ENCODE measurements at places on chromosomes 1 and 21.

DNA sequence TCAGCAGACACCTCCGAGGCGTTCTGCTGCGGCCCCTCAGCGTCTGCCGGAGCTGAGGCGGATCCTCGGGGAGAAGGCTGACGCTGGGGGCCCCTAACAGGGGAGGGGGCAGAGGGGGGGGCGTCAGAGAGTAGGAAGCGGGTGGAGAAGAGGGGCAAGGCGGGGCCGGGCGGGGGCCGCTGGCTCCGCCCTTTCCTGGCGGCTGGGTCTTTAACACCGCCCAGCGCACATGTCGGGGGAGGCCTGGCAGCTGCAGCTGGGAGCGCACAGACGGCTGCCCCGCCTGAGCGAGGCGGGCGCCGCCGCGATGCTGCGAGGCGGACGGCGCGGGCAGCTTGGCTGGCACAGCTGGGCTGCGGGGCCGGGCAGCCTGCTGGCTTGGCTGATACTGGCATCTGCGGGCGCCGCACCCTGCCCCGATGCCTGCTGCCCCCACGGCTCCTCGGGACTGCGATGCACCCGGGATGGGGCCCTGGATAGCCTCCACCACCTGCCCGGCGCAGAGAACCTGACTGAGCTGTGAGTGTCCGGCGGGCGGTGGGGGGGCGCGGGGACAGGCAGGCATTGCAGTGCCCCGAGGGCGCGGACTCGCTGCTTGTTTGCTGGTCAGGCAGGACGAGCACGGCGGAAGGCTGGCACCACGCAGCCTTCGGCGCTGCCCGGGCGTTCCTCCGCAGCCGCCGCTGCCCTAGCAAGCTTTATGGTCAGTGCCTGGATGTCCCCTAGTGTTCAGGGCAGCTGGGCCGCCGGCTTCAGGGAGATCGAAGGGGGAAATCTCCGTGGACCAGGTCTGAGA is at the start of gene NTRK1:
TSS of gene NTRK1 (plus strand) at position 238 of the 796 bp plus-strand sequence. CDS start at position 308, 70 bp downstream.
- DNase-seq, result peak; percentile 48

- DNase-seq, result no peak
Observed at GRCh38 chr1:243474136-243474881, 218.5 kb downstream of the SDCCAG8 start.

DNA sequence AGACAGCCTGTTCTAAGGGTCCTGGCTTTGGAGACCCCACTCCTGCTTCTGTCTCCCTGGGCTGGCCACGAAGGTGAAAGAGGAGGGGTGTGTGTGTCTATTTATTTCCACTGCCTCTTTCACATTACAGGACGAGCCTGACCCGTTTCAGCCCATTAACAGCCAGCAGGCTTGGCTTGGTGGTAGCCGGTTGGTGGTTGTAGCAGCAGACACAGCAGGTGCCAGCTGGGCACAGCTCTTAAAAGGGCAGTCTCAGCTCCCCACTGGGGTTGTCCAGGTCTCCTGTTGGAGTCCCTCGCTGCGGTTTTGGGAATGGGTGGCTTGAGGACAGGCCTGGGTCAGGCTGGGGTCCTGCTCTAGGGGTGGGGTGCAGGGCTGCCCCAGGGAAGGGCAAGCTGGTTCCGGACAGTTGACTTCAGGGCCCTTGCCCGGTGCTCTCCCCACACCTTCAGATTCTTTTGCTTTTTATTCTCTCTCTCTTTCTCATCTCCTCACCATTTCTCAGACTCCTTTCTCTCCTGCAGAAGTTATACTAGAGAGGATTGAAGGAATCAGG is 84.6 kb downstream of the ACTL8 start:
- no peak for DNase-seq

- no peak for DNase-seq
Observed at GRCh38 chr21:44972301-44972814, 32.5 kb downstream of the SLX9 start.

DNA sequence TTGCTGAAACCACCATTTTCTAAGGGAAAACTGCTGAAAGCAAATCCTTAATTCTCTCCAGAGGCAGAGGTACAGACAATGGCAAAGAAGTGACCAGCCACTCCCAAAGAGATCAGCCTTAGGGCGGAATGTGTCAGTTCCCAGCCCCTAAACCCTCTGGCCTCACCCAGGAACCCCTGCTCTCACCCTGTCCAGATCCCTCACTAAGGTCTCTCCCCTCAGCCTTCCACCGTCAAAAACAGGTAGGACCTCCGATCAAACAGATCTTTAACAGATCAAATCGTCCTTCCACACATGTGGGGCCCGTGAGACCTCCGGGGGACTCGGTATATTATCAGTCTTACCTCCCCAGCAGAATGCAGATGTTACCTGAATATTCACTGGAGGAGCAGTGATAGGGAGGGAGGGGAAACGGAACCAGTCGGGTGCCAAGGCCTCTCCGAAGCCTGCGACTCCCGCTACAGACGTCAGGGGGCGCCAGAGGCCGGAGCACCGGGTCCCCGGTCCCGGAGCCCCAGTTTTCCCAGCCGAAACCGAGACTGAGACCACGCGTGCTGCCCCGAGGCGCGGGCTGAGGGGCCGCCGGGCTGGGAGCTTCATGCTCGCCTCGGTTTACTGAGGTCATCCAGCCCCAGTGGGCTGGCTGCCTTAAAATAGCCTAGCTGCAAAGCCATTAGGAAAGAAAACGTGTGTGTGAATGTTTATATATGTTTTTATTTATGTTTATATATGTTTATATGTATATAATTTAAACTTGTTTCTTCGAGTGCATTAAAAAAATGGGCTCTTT is 23.6 kb downstream of the GPA33 start:
- DNase-seq, result peak; percentile 80

- no peak for DNase-seq
Observed at GRCh38 chr21:45254460-45254930, 33.2 kb downstream of the POFUT2 start.

- DNase-seq, result no peak
Observed at GRCh38 chr1:108606478-108606877, 46.6 kb downstream of the EEIG2 start.

DNA sequence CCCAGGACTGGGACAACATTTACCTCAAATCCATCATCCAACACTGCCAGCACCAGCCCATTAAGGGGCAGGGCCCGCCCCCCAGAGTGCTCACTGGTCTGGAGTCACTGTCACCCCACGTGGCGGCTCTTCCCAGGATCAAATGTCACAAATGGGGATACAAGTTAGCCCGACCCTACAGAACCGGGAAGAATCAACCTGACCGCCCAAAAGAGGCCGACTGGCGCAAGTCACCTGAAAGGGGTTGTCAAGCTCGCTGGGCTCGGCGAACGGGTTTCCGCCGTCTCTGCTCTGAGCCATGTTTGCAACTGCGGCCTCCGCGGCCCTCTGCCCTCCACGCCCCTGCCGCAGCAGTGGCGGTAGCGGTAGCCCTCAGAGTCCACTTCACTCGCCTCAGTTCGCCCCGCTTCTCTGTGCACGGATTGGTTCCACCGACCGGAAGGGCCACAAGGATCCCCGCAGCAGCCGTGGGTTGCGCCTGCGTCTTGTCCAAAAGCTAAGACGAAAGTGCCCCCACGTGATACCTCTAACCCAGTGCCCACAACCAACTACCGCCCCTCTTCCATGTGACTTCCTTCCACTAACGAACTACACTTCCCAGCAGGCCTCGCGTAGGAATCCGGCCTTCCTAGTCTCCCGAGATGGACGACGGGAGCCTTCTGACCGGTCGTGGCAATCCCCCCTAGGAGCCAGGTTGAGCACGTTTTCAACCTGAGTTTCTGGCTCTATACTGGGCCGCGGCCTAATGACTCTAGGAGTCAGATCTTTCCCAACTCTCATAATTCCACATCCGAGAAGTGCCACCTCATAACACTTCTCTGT is at the start of gene SCAMP3:
TSS of gene SCAMP3 (minus strand) at position 509 of the 822 bp plus-strand sequence. CDS start at position 300, 209 bp downstream.
- peak; percentile 81 for DNase-seq

DNA sequence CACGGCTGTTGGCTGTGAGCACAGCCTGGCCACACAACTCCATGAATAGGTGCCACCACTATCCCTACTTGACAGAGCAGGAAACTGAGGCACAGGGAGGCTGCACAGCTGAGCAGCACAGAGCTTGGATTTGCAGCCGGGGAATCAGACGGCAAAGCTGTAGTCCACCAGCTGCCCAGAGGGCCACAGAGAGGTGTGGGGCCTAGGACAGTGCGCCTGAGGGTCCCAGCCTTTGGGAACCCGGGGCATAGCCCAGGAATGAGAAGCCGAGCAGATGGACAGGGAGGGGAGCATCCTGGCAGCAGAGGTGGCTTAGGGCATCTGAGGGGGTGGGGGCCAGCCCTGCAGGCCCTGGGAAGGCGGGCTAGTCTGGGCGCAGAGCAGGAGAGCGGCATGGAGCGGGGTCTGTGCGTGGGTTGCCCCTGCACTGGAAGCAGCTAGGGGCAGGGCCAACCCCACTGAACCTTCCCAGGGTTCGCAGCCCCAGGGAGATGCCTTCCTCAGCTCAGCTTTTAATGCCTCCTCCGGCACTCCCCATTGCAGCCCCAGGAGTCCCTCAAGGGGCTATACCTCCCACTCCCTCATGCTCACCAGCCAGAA is 46.2 kb upstream of the COL18A1 start:
- DNase-seq, result no peak

DNA sequence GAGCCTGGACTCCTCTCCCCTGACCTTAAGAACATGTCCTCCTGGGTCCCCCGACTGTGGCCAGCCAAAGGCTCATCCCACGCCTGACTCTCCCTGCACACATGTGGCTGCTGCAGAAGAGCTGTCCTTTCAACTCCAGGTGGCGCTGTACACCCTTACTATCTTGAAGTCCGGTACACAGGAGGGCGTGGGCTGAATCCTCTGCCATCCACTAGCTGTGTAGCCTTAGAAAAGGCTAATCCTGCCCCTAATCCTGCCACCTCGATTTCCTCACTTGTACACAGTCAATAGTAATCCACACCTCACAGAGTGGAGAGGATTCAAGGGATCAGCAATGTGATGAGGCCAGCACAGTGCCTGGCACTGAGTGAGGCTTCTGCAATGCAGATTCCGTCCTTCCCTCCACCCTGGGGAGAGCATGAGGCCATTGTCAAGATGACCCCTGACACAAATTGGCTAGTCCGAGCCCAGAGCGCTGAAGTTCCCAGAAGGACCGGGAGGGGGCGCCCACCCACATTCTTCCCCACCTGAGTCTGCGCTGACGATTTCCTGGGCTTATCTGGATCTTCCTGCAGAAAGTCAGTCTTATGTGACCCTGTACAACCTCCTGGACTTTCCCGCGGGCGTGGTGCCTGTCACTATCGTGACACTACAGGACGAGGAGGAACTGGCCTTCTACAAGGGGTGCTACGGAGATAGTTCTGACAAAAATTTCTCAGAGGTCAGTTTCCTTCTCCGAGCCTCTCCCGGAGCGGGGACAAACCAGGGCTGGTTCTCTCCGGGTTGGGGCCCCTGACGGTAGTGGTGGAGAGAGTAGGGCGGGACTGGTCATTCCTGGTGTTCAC is 47.1 kb upstream of the DMBX1 start:
- peak; percentile 50 for DNase-seq

DNA sequence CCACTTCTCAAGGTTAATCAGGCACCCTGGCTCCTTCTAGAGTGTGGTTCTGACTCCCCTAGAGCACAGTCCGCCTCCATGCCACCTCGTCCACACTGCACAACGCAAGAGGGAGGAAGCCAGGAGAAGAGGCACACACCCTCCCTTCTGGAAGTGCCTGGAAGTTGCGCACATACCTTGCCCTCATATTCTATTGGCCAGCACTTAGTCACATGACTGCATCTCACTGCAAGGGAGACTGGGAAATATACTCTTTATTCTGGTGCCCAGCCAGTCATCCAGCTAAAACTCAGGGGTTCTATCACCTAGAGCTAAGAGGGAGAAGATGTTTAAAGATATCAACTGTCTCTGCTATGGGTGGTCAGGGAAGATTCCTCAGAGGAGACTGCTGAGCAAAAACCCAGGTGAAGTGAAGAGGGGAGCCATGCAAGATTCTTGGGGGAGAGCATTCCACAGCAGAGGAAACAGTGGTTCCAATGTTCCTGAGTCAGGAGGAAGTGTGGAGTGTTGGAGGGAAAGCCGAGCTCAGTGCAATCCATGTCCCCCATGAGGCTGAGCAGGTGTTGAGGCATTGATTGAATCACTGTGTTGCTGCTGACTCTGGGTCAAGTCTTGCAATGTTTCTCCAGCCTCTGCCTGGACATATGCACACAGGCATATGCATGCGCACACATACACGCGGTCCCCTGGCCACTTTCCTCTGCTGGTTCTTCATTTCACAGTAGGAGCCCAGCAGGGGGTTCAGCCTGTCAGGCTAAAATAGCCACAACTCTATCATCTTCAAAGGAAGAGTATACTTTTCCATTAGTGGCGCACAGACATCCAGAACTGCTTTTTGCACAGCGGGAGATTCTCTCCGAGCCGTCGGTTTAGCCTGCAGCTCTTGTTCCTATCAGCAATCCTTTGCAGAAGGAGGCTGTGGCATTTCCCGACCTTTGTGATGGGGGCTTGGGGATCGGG is 22.3 kb upstream of the KLHDC7A start:
- no peak for DNase-seq

DNA sequence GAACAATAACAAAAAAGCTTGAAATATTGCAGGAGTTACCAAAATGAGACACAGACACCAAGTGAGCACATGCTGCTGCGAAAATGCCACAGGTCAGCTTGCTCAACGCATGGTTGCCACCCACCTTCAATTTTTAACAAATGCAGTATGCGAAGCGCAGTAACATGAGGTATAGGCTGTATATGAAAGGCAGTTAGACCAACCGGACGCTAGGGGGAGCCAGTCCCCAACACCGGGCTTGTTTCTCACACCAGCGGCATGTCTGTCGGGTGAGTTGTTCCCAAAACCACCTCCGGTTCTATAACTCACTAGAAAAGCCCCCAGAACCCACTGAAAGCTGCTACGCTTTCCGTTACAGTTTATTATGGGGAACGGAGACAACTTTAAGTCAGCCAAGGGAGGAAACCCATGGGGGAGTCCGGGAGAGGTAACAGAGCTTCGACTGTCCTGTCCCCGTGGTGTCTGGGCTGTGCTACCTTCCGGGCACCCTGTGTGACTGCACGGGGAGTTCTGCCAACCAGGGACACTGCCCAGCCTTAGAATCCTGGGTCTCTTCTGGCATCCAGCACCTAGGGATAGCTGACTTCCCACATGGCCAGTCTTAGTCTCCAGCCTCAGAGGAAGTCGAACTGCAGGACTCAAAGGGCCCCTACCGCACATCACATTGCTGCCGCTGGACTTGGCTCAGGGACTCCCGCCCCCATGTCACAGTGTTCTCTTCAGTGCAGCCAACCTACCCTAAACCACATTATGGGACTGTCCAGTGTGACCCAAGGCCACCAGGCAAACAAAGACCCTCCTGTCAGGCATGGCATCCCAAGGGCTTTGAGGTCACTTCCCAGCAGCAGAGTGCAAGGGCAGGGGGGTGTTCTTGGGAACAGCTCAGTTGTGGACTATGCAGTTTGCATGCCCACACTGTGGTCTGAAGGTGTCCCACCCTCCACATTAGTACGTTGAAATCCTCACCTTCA is 14.0 kb downstream of the RNF187 start:
- peak; percentile 81 for DNase-seq

All from stimulated activated CD4-positive, alpha-beta T cell treated with anti-CD3 and anti-CD28 coated beads, Interleukin-4, amount 100 ng/mL, for 4 hours (primary cell).